Stimulated activated CD8-positive, alpha-beta memory T cell treated with anti-CD3 and anti-CD28 coated beads, Interleukin-2, amount 100 ng/mL, for 1 hour (primary cell): ENCODE measurements at places on chromosomes 5 and 9.

DNA sequence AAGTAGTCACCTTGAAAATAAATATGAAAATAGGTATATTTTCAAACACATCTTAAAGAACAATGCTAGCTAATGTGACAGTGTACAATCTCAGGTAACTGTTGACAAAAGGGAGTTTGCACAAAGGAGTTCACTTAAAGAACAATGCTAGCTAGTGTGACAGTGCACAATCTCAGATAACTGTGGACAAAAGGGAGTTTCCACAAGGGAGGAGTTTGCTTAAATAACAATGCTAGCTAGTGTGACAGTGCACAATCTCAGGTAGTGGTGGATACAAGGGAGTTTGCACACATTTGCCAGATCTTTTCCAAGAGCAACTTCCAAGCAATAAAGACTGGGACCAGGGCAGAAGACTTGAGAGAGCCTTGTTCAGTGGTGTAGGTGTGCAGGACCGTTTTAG is 442.9 kb upstream of the FTMT start:
- DNase-seq: no peak

- DNase-seq: no peak
These were observed 21.9 kb downstream of the ABITRAM start for GRCh38 chr9:108956022-108956630.

DNA sequence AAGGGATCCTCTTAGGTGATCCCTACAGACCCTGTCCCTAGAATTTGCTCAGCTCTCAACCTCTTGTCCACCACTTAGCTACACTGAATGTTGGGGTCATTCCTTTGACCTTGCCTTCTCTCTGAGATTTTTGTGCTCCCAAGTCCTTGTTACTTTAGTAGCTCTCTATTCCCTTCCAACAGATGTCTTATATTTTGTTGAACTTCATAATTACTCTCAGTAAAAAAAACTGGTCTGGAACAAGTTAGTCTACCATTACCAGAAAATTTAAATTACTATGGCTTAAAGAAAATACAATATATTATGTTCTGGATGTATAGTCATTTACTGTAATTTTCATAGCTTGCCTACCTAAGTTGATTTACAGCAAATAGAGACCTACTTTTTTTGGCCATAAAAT is 23.5 kb upstream of the RANBP3L start:
- no peak for DNase-seq

DNA sequence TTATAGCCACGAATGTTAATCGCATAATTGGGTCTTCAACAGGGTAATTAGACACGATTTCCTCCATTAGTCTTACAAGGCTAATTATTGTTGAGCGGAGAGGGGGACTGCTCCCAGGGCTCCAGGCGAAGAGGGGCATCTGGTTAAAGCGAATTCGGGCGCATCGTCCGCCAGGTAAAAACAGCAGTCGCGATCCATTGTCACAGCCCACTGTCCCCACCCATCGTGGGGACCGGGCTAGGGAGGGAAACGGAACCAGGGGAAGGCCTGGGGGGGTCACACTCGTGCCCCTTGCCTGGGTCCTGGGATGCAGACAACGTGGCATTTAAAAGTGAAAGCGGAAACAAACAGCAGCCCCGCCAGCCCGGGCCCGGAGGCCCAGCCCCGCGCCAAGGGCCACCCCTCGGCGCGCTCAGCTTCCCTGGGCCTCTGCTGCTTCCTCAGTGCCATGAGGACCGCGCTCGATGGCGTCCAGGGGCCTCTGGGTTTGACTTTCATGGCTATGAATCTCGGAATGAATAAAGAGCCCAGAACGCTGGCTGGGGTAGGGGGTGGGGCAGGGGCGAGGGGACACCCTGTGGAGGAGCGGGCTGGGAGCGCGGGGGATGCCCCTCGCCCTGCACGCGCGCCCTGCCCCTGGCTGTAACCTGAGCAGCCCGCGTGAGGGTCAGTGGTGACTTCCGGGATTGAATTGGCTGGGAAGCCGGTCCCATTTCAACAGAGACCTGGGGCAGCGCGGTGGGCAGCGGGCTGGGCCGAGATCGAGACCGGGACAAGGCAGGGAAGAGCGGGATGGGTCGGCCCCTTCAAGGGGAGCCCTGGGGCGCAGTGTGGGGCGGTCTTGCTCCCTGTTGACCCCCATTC is 99.9 kb downstream of the GTF3C4 start:
- DNase-seq: peak; percentile 29

- DNase-seq: no peak
These were observed 66.1 kb downstream of the KLHL3 start for GRCh38 chr5:137669811-137670210.

DNA sequence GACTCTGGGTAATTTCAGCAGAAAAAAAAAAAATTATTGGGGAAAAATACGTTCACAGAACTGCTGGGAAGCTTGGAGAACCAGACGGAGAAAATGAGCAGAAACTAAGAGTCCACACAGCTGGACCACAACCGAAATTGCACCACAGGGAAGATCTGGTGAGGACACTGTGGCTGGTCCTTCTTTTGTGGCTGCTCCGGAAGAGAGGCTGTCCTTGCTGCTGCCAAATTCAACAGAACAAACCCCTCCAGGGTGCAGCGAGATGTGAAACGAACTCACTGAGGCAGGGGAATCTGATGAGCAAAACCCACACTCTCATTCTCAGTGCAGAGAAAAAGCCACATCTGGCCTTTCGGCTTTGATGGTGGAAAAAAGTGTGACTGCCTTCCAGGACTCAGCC is 200.0 kb downstream of the ACTL7B start:
- no peak for DNase-seq

- no peak for DNase-seq
These were observed at the start of gene RGS3 for GRCh38 chr9:113463418-113464285. Gene RGS3 (plus strand): TSS chr9:113463727. CDS start chr9:113463803, 76 bp downstream.

DNA sequence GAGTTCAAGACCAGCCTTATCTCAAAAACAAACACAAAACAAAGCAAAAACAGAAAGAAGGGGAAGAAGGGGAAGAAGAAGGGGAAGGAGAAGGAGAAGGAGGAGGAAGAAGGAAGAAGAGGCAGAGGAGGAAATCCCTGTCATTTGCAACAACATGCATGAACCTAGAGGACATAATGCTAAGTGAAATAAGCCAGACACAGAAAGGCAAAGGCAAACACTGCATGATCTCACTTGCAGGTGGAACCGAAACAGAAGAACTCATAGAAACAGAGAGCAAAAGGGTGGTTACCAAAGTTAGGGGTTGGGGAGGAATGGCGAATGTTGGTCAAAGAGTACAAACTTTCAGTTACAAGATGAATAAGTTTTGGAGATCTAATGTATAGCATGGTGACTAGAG is 135.4 kb downstream of the UGCG start:
- DNase-seq: no peak
